ENCODE measurements at places on chromosomes 4 and X.

DNA sequence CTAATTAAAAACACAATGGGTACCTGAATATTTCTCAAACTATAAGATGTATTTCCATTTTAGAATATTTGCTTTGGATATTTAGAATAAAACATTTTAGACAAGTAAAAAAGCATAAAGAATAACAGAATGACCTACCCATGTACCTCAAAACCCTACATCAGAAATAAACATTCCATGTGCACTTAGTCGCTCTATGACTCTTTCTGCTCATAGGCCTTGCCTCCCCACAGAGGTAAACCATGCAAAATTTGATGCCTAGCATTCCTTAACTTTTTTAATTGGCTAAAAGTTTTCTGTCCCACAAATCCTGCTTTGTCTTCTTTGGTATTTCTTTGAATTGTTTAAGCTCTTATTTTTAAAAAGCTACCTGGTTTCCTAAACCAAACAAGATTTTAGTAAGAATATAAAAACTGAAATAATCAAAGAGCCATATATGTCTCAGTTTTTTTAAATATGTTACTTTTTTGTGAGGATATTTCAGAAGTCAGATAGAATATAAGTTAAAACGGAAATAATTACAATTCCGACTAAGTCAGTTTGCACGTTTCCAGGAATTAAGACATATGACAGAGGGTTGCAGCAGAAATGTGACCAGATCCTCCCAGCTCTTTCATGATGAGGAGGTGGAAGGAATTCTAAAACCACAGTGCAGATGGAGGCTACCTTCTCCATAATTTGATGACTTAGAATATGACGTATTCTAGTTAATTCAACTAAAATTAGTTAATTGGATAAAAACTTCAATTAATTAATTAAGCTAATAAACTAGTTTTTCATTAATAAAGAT lies 102.5 kb downstream of the FIP1L1 start:
- DNase-seq: no peak

- DNase-seq: no peak
Measured at GRCh38 chrX:19585332-19586082, 70.2 kb upstream of the MAP3K15 start.

- no peak for DNase-seq
Measured at GRCh38 chrX:121093011-121093410, 45.6 kb downstream of the GLUD2 start.

GRCh38 chr4:72208421-72209075 lies 176.7 kb downstream of the NPFFR2 start:
- DNase-seq: no peak

GRCh38 chr4:153079857-153080391 lies 124.3 kb upstream of the TRIM2 start:
- DNase-seq: no peak

DNA sequence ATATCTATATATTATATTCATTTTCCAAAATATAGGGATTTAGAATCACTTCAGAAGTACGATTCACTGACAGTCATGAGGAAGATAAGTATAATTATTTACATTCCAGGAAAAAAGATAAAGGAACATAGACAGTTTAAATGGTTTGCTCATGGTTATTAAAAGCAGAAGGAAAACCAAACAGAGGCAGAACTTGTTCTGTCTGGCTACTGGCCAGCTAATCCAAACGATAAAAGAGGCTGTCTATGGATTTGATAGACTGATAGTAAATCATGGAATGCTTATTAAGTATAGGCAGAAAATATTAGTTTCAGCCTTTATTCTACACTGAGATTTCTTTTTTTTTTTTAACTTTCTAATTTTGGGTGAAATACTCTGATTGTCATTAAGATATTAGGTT lies 50.2 kb downstream of the RPGR start:
- DNase-seq: no peak

All from SHP77 treated with DMSO at 0.1 percent for 48 hours (cell line).